ENCODE measurements at places on chromosomes 7 and 10.

DNA sequence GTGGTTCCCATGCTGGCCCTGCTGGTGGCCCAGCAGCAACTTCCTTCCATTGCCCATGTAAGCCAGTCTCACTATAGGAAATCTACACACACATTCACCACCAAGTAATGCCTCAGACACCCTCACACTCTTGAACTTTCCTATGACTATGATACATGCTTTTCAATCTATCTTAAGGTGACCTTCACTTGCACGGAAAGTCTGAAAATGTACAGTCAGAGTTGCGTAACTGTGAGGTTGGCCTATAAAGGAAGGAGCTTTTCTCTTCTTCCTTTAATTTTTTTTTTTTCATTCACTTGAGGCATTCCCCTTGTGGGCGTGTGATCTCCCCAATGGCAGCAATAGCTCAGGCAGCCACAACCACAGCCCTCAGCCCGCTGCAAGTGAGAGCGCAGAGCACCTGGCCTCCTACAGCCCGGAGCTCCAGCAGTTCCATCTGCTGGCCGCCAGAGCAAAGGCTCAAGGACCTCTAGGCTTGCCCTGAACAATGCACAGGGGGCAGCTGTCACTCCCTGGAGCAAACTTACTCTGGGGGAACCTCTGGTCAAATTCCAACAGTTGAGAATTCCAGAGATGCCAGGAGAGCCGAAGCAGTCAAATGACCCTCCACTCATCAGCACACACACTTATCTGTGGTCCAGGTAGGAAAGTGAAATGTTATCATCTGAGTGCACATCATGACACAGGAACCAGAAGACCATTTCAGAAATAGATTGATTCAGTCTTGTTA, 123.1 kb upstream of the ADO start:
- no peak for DNase-seq

DNA sequence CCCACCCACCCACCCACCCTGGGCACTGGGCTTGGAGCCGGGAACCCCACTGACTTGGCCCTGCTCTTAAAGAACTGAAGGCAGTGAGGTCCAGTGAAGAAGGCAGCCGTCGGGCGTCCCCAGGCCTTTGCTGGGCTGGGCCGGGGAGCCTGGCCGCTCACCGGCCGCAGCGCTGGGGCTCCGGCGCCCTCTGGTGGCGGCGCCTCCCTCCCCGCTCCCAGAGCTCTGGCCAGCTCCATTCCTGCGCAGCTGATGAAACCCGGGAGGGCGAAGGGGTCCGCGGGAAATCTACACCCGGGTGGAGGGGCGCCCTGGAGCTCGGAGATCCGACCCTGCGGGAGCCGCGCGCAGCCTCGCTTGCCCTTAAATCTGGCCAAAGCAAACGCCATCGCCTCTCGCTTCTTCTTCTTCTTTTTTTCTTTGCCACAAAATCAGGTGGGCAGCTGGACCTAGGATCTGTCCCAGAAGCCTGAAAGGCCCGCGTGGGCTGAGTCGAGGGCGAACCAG, 1.7 kb upstream of the CXCL12 start:
- DNase-seq, result no peak

GRCh38 chr10:47147186-47147585, 152.8 kb upstream of the GDF10 start:
- no peak for DNase-seq

DNA sequence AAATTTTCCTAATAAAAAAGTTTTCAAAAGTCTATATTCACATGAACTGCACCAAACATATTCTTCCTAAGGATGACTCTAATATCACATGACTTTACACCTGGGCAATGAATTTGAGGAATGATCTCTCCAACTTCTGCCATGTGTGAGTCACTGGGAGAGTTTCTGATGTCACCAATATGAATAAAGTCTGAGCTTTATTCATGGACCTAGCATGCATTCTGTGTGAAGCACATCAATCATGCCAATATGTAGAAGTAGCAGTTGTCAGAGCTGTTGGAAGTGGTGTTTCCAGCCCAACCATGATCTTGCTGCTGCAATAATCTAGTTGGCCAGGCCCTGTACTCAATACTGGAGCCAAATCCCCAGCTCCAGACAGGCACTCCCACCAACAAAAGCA, 91.7 kb upstream of the IFRD1 start:
- DNase-seq, result no peak

GRCh38 chr10:55641601-55642000, 719.5 kb downstream of the ZWINT start:
- DNase-seq, result no peak

- DNase-seq, result no peak
Observed at GRCh38 chr10:89281606-89282395, 20.0 kb upstream of the IFIT2 start.

DNA sequence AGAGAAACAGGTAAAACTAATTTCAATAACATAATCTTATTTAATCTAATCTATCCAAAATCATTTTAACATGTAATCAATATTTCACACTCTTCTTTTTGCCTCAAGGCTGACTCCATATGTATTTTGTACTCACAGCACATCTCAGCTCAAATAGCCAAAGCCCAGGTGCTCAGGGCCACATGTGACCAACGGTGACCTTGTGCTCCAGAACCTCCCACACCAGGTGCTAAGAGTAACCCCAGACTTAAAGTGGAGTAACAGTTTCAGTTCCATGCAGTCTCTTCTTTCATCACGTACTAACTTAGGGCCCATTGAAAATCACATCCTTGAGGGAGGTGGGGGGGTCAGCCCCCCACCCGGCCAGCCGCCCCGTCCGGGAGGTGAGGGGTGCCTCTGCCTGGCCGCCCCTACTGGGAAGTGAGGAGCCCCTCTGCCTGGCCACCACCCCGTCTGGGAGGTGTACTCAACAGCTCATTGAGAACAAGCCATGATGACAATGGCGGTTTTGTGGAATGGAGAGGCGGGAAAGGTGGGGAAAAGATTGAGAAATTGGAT, 47.3 kb downstream of the NCAPG2 start:
- DNase-seq, result no peak

DNA sequence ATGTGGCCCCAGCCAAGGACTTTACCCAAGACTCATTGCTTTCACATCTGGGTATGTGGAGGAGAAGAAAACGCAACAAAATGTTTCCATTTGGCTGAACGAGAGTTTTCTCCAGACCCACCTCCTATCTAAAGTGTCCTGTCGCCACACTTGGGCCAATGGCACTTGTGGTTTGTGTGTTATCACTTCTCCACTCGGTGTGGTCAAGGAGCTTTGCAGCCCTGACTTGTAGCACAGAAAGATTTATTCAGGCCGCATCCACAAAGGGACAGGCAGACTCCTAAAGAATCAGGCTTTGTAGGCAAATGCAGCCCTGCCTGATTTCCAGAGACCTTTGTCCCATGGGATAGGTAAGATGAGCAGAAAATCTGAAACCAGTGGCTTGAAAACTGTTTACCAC, 12.8 kb upstream of the LRRC4 start:
- no peak for DNase-seq

- no peak for DNase-seq
Observed at GRCh38 chr10:20709708-20710107, 187.4 kb downstream of the NEBL start.
